Inflammatory macrophage (primary cell): ENCODE measurements at places on chromosomes 3 and 15.
A peak's percentile ranks its signal among the peaks of the same experiment; 100 is the strongest.

DNA sequence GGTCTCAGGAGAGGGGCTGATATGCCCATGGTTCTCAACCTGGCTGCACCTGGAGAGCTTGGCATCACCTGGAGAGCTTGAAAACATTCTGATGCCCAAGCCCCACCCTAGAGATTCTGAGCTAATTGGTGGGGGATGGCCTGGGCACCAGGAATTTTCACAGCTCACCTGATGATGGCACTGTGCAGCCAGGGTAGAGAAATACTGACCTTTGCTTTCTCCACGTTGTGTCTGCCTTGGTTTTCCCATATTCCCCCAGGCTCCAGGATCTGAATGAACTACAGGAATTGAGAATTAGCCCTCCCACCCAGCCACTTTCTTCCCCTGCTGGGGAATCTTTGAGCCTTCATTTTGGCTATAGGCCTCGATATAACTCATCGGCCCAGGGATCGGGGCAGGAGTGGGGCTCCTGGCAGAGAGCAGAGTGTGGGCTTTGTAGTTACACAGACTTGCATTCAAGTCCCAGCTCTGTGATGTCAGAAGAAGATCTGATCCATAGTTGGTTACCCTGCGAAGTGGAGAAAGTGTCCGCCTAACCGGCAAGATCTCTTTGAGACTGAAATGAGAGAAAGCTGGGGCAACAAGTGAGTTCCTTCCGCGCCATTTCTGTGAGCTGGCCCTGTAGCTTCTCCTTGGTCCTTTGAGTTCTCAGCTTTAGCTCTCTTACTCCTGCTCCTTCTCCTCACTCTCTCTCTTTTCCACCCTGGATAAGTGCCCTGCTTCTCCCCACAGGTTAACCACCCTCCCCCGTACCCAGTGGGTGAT, 33.1 kb upstream of the UBE2Q2 start:
- DNase-seq: peak; percentile 4

- DNase-seq: no peak
Observed at GRCh38 chr3:50211930-50212329, 6.9 kb downstream of the SLC38A3 start.

GRCh38 chr3:4438296-4438695, 28.8 kb downstream of the SUMF1 start:
- DNase-seq: no peak

GRCh38 chr15:89243046-89243690, 611 bp upstream of the FANCI start:
- no peak for DNase-seq

DNA sequence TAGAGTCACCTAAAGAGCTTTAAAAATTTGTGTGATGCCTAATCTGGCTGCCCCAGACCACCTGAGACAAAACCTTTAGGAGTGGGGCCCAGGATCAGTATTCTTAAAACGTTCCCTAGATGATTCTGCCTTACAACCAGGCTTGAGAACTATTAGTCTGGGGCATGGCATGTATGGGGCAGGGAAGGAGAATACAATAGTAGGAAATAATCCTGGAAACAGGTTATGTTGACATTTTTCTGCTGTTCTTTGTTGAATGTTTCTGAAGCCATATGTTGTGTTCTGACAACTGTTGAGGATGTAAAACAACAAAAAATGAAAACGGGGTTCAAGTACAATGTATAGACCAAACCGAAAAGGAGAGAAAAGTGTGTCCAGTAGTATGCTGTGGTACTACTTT, 2.9 kb downstream of the GTF2E1 start:
- no peak for DNase-seq

DNA sequence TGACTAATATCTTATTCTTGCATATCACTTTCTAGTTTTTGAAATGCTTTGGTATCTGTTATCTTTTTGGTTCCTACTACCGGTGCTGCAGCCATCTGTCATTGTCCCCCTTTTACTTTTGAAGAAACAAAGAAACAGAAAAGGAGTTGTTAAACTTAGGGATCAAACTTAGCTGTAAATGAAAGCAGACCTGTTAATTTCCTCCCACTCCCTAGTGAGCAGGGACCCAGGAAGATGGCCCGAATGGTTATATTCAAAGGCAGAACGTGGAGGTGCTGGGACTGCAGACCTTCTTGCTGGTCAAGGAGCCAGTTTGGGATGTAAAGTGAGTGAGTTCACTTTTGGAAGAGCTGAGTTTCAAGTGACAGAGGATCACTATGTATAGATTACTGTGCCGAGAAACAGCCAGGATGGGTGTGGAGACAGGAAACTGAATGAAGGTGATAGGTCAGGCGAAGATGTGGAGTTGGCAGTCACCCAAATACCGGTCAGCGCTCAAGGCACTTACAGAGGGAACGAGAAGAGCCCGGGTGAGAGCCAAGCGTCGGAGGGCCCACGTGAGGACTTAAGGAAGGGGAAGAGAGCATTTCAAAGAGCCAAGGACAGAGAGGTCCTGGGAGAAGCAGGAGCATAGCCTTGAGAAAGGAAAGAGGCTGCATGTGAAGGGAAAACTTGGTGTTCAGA, 20.1 kb downstream of the KBTBD8 start:
- peak; percentile 33 for DNase-seq

- no peak for DNase-seq
Observed at GRCh38 chr3:185583925-185584324, 2.2 kb upstream of the SENP2 start.

GRCh38 chr3:179745079-179745478, 92.2 kb downstream of the USP13 start:
- DNase-seq: no peak

DNA sequence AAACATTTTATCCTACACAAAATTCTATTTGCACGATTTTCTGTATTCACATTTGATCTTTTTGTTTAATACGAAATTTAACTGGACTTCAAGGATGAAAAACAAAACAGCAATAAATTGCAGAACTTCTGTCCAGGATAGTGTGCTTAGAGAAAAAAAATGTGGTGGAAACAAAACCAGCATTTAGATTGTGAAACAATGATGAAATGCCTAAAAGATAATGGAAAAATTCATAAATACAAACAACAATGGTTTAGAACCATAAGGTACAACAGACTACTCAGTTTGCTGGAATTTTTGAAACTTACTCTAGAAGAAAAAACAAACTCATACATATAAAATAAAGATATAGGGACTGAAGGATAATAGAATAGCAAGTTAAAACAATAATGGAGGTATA, 234.0 kb downstream of the BCHE start:
- no peak for DNase-seq

GRCh38 chr15:27091270-27091940, 120.4 kb downstream of the GABRG3 start:
- DNase-seq: no peak

GRCh38 chr3:180828001-180828720, 84.3 kb upstream of the FXR1 start:
- no peak for DNase-seq

DNA sequence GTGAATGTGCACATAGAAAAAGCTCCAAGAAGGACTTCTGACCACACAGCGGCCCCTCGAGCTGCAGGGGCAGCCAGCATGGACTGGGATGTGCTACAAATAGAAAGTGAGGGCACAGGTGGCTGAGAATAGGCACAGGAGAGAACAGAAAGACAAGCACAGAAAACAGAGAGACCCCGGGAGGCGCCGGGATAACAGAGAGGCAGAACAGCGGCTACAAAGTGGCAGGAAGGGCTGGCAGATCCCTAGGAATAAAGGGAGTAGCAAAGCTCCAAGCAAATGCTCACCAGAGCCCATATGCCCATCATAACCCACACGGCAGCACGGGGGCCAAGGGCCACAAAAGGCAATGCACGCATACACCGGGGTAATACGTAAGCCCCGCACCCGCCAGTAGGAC, 201.7 kb upstream of the NSMCE3 start:
- no peak for DNase-seq

DNA sequence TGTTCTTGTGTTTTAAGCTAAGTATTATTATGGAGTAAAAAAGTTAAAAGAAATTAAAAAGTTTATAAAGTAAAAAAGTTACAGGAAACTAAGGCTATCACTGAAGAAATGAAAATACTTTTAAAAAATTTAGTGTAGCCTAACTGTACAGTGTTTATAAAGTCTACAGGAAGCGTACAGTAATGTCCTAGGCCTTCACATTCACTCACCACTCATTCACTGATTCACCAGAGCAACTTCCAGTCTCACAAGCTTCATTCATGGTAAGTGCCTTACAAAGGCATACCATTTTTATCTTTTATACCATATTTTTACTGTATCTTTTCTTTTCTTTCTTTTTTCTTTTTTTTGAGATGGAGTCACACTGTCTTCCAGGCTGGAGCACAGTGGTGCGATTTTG, 40.7 kb upstream of the SCN5A start:
- no peak for DNase-seq

- DNase-seq: no peak
Observed at GRCh38 chr3:161552984-161553560, 56.5 kb downstream of the OTOL1 start.

GRCh38 chr15:75371901-75372688, 3.7 kb upstream of the MAN2C1 start:
- no peak for DNase-seq

DNA sequence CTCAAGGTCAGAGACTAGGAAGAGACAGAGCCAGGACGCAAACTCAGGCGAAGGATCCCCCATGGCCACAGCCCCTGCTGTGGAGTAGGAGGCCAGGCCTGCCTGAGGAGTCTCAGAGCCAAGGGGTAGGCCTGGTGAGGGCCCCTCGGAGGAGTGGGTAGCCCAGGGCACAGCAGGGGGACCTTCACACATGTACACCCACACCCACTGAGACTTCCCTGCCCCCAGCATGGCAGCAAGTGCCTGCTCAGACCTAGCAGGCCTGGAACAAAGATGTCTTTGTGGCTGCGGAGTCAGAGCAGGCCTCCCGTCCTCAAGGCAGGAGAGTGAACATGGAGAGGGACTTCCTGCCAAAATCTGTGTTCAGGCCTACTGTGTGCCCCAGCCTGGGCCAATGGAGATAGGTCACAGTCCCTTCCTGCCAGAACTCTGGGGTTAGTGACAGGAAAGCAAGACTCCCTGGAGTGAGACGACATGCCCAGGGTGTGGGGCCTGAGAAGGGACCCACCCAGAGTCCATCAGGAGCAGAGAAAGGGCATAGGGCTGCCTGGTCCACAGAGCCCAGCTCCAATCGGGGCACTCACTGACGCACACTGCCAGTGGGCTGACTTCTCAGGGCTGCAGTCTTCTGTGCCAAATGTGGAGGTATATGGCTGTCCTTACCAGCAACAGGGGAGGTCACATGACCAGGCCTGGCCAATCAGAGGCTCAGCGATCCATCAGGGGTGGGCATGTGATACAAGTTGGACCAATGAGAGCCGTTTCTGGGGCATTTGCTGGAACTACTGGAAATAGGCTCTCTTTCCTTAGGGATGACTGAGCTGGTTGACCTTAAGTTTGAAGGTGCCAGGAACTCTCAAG, 2.3 kb downstream of the GRIP2 start:
- DNase-seq: no peak

DNA sequence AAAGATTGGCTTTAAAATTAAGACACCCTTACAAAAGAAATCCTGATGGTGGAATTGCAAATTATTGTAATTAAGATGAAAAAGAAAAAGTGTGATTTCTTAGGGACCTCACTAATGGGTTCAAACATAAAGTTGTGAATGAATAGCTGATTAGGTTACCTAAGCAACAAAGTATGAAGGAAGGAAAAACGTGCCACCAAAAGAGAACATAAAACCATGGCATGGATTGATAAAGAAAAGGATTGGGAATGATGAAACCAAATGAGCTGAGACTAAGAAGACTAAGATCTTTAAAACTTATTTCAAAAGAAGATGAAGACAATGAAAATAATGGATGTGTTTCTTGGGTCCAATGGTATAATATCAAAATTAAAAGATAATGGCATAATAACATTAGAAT, 32.2 kb upstream of the GUCA1C start:
- DNase-seq: no peak

- DNase-seq: no peak
Observed at GRCh38 chr15:27238209-27238608, 267.2 kb downstream of the GABRG3 start.

DNA sequence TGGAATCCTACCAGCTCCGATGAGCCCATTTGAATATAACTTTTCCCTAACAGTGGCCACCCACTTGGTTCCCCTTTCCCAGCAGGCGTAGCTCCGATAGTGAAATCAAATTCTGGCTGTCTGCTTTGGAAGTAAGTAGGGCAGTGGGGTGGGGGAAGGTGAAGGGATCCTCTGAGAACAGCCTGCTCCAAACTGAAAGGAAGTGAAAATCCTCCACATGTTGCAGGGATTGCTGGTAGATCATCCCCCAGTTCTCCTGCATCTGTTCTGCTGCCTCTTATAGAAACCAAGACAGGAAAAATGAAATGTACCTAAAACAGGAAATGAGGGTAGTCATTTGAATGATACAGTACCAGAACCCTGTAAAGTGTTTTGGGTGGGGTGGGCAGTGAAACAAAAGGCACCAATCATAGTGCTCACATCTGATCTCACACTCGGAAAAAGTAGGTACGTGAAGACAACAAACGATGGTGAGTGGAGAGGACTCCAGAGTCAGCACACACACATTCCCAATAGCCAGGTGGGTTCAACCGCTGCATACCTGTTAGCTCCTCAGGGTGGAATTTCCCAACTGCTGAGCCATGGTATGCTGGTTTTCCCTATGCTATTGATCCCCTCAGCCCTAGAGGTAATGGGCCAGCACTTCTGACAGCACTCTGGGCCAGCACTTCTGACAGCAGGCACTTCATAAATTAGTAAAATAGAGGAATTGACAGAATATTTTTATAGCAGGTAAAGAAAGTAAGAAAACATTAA, 304.9 kb upstream of the ADAMTS9 start:
- no peak for DNase-seq

- DNase-seq: no peak
Observed at GRCh38 chr15:71810256-71811035, at the start of gene NR2E3. Gene NR2E3, plus strand, starts transcription at chr15:71810554. Its CDS starts 190 bp downstream, at chr15:71810744.

GRCh38 chr15:81633889-81634288, 259.9 kb upstream of the TMC3 start:
- DNase-seq: no peak

DNA sequence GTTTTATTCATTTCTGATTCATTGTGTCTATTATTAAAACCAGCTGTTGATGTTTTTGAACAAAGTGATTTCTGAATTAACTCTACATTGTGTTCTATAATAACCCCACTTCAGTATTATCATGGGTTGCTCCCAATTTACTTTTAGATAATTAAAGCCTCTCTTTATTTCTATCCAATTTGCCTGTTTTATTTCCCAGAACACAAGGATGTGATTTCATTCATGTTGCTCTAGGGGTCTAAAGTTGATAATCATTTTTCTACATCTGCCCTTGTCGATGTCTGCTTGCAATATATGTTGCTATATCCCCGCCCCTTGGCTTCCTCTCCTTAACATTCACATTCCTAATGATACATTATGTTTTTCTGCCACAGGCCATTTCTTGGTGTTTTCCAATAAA, 747.3 kb downstream of the CADM2 start:
- DNase-seq: no peak

- DNase-seq: no peak
Observed at GRCh38 chr3:125140818-125141595, 71.5 kb downstream of the SLC12A8 start.

GRCh38 chr3:63179862-63180522, 98.1 kb upstream of the SYNPR start:
- no peak for DNase-seq

- no peak for DNase-seq
Observed at GRCh38 chr15:48930735-48931134, 33.0 kb downstream of the SHC4 start.

- no peak for DNase-seq
Observed at GRCh38 chr15:97456521-97457202, 503.8 kb upstream of the ARRDC4 start.
